ENCODE measurements at places on chromosomes 4 and X. TPM values are rescaled to one million over a fixed set of nuclear protein-coding genes. Genes with fewer than 3 reads are reported as not detected.

The PABPC4L gene
- 9.3 TPM for polyA plus RNA-seq

- no peak for DNase-seq
These were observed 159.8 kb downstream of the SLC4A4 start for GRCh38 chr4:71498625-71499024.

- DNase-seq, result no peak
These were observed 53.5 kb upstream of the IL21 start for GRCh38 chr4:122674371-122674770.

The JAKMIP1 gene
- 0.04 TPM for polyA plus RNA-seq

The NAT8L gene
- 3.5 TPM for polyA plus RNA-seq

GRCh38 chr4:26839016-26839415 lies 21.6 kb upstream of the STIM2 start:
- no peak for DNase-seq

GRCh38 chr4:70399319-70399718 lies 1.6 kb downstream of the OPRPN start:
- DNase-seq, result no peak

DNA sequence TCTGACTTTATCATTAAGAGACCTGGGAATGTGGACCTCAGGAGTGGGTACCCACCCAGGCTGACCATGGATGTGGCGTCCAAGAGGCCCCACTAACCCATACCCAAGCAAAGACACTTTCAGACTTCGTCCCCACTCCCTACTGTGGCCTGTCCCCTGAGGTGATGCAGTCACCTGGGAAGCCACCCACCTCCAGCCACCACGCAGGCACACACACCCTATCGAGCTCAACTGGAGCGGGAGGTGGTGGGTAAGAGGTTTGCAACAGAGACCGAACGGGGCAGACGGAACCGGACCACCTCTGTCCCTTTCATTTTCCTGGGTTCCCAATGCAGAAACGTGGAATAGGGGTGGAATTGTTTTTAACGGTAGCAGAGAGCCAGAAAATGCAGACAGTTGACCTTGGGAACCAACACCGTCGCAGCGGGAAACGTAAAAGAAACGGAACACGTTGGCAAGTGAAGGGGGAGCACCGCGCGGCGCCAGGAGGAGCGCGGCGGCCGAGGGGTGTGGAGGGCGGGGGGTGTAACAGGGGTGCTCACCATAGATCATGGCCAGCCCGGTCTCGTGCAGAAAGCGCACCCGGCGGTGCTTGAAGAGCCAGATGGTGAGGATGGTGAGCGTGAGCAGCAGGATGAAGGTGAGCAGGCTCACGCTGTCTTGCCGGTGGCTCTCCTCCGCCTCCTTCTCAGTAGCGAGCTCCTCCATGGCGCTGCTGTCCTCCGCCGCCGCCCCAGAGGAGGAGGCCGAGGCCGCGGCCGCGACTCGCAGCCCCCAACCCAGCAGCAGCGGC lies 559 bp downstream of the SLC9A7 start:
- DNase-seq, result no peak

The HPGD gene
- polyA plus RNA-seq, result 7.4 TPM

The NAA11 gene
- 0.88 TPM for polyA plus RNA-seq

The LUZP4 gene
- not detected for polyA plus RNA-seq

- DNase-seq, result no peak
These were observed 72.8 kb downstream of the KIT start for GRCh38 chr4:54730581-54730980.

- no peak for DNase-seq
These were observed 13.1 kb downstream of the ATP2B3 start for GRCh38 chrX:153530411-153531129.

GRCh38 chr4:86159216-86159615 lies 200.6 kb downstream of the MAPK10 start:
- DNase-seq, result no peak

- DNase-seq, result no peak
These were observed 99.8 kb upstream of the CASK start for GRCh38 chrX:42023122-42023521.

The ARHGEF6 gene
- polyA plus RNA-seq, result 36.3 TPM

The TLL1 gene
- polyA plus RNA-seq, result 2.6 TPM

DNA sequence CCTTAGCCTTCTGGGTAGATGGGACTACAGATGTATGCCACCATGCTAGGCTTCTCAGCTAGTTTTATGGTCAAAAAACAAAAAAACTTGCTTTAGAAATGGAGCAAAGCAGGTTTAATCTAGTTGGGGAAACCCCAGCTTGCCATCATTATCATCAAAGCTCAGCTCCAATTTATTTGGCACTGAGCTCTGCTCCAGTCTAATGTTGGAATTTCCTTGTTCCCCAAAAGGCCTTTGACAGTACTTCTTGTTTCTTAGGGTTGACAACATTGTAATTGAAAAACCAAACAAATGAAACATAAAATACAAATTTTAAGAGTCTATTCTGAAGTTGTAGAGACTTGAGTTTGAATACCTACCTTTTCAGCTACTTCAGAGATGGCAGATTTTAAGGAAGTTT lies 48.0 kb downstream of the MRPL1 start:
- no peak for DNase-seq

Data from muscle of leg (tissue), 16 donors.